SW480 (cell line): ENCODE measurements at places on chromosomes 16 and 17.

DNA sequence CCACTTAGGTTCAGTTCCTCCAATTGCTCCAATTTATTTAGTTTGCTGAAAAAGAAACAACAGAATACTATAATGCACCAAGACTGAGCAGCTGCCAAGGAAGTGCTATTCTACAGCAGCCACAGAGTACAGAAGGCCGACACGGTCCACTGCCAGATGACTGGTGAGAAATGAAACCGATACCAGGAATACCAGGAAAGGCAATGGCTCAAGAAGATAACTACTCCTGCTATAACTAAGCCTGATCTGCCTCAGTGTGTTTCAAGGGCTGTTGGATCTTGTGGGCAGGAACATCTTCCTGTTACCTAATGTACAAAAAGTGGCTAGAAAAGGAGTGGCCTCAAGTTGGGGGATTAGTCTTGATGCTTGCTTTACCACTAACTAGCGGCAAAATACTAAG, 32.8 kb downstream of the MARVELD3 start:
- DNase-seq = no peak

GRCh38 chr17:79116575-79117368, 42.1 kb downstream of the ENGASE start:
- no peak for DNase-seq

- DNase-seq = no peak
Measured at GRCh38 chr17:33239702-33240101, 53.4 kb downstream of the ASIC2 start.

DNA sequence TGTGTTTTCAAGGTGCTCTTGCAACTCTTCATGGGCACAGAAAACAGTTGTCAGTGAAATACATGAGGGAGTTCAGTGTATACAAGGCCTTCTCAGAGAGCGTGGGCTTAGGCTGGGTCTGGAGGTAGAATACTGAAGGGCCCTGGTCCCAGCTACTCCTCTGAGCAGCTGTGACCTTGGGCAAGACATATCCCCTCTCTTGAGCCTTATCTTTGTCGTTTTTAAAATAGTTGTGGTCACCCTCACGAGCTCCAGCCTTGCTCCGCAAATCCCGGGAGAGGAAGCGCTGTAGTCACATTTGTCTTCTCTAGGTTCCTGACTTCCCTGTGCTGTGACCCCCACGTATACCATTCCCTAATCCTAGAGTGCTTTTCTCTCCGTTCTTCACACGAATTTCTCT, 3.6 kb downstream of the ZNRF1 start:
- DNase-seq = no peak

DNA sequence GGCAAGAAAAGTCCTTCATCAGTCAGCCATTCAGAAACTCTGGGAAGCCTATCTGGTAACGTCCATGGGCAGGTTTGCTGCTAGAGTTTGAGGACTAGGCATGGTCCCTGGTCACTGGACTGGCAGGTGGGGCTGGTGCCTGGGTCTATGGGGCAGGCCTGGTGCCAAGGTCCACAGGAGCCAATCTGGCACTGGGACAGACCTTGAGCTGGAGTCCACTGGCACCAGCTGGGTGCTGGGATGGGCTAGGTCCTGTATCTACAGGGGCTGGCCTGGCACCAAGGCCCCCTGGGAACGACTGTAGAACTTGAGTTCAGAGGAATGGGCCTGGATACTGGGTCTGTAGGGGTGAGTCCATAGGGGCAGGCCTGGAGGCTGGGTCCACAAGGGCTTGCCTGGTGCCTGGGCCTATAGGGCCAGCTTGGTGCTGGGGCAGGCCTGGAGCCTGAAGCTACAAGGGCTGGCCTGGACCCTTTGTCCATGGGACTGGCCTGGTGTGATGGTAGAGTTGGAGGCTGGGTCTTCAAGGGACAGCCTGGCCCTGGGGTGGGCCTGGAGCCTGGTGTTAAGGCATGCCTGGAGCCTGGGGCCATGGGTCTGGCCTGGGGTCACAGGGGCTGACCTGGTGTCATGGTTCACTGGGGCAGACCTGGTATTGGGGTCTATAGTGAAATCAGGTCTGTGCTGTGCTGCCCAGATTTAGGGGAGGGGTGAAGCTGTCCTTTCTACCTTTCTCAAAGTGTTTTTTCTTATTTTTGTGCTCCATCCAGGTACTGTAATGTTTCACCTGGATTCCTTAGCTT, 30.5 kb upstream of the NKD1 start:
- DNase-seq = no peak

DNA sequence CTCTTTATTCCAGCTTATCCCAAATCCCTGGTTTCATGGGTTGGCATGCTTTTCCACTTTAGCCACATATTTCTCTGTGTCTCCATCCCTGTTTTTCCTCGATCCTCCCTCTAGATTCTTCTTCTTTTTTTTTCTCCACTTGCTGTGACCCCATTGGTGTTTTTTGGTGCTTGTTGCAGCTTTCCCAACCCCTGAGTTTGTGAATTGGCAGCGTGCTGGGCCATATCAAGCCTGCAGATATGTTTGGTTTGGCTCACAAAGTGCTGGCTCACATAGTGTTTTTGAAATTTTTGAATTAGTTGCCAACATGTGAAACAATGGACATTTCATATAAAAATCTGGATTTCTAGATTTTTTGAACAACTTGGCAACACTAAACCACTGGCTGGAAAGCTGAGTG, 8.8 kb downstream of the GPR139 start:
- DNase-seq = no peak

DNA sequence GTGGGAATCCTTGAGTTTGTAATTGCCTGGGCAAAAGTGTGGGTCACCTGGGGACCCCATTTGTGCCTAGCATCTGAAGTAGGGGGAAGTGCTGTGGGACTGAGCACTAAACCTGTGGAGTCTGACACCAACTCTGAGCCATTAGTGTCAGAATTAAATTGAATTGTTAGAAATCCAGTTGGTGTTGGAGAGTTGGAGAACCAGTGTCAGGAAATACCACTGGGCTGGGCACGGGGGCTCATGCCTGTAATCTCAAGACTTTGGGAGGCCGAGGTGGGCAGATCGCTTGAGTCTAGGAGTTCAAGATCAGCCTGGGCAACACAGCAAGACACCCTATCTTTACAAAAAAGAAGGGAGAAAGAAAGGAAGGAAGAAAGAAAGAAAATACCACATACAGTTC, 67.5 kb upstream of the BRD7 start:
- no peak for DNase-seq

- DNase-seq = no peak
Measured at GRCh38 chr17:76706817-76707216, 3.9 kb downstream of the MXRA7 start.

DNA sequence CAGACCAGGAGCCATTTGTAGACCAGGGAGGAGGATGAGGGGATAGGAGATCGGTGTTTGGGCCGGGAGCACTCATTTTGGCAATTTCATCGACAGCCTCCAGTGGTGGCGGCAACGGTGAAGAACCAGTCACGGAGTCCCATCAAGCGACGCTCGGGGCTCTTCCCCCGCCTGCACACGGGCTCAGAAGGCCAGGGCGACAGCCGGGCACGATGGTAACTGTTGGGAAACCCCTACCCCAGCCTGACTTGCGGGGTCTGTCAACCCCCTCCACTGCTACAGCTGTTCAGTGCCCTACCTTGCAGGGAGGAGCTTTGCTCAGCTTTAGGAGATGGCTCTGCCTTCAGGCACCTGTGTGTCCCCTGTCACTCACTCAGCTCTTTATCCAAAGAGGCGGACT, 43.0 kb downstream of the OR1D5 start:
- DNase-seq = no peak

- DNase-seq = no peak
Measured at GRCh38 chr17:81483085-81483861, 29.3 kb downstream of the ACTG1 start.

DNA sequence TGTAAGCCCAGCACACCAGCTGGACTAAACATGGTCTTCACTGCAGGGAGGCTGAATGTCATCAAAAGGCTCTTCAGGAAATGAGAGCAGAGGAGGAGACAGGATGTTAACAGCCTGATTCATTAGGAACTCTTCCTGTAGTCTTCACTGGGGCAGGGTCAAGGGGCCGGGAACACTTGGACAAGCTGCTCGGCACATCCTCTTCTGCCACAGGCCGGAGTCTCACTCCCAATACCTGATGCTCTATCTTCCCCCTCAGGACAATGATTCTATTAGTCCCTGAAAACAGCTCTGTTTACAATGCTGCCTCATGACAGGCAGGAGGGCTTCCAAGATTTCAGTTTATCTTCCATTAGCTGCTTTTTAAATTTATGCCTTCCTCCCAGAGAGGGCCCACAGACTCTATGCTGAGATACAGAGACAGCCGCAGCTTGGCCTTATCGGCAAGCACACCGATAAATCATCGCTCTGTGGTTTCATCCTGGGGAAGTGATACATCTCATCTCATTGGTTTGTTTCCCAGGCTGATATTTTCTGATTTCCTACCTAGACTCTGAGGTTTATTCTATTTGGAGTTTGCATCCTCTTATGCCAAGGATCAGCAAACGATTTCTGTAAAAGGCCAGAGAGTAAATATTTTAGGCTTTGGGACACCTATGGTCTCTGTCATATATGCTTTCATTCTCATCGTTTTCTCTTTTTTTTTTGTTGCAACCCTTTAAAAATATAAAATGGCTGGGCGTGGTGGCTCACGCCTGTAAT, 214.0 kb upstream of the ASIC2 start:
- no peak for DNase-seq

DNA sequence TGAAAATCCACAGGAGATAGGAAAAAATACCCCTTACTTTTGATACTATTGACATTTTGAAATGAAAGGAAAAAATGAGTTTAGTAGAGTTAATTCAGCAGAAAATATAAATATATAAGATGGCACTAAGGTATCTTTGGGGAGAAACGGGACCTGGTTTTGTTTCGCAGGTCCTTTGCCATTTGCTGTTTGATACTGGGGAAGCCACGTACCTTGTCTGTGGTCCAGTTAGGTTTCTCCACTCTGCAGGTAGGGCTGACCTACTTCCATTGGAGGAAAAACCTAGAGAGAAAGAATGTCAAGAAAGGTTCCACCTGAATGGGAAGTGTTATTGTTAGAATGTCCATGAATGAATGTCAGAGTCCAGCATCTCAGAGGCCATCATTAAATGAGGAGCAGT, 48.1 kb downstream of the HLF start:
- no peak for DNase-seq

GRCh38 chr17:74971842-74972106, 785 bp downstream of the HID1 start:
- DNase-seq = no peak

- peak; percentile 34 for DNase-seq
Measured at GRCh38 chr16:49556606-49557446, 183.2 kb downstream of the C16orf78 start.

- DNase-seq = no peak
Measured at GRCh38 chr16:1439058-1439698, 5.2 kb downstream of the CCDC154 start.

DNA sequence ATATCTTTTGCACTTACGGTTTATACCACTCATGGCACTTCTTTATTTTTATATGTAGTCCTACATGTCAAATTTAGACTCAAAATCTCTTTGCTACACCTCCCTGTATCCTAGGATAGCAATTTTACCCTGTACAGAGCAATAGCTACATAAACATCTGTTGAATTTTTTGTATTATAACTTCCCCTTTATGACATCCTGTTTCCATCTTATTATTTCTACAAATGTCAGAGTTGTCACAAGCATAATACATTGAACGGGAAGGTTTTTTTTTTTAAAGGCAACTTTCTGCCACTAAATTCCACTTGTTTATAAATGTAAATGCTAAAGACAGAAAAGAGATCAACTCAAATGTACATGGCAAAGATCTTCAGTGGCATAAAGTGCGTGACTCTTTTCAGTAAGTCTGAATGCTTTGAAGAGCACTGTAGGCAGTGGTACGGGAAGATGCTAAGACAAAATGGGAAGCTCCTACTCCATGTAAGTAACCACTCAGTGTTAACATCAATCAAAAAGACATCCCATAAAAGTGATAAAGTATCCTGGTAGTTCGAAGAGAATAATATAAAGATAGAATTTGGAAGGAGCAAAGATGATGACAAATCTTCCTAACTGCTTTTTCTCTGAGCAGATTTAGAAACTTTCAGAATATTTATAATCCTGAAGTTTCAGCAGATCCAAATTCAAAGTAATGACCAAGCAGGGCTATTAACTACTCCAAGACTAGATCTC, 26.8 kb downstream of the GNA13 start:
- no peak for DNase-seq

GRCh38 chr17:61904094-61904710, 23.6 kb downstream of the INTS2 start:
- no peak for DNase-seq

DNA sequence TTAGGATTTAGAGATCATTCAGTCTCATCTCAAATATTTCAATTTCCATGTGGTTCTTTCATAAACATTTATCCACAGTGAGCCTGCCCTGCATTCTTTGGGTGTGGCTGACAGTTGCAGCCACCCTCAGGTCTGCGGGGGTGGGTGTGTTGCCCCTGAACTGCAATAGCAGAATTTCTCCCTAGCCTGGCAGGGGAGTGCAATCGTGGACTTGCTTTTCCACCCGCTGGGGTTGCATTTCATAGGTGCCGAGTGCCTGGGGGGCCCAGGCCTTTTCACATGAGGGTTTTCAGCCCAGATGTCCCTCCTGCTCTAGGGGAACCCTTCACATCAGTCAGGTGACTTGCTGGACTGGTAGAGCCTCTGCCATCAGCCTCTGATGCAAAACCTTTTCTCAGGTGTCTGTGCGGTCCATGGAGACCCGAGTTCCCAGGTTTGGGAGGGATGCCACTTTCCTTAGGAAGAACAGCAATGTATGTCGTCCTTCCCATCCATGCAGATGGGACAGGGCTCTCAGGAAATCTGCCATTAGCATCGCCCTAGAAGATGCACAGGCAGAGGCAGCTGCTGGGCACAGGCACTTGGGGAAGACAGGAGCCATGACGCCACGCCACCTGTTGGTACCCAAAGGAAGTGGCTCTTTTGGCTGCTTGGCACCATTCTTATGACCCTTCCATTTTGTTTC, 2.4 kb upstream of the USP36 start:
- DNase-seq = peak; percentile 75

GRCh38 chr17:6675201-6675825, 23.8 kb downstream of the C17orf100 start:
- no peak for DNase-seq

GRCh38 chr17:12478311-12478710, 187.4 kb upstream of the MYOCD start:
- DNase-seq = no peak

DNA sequence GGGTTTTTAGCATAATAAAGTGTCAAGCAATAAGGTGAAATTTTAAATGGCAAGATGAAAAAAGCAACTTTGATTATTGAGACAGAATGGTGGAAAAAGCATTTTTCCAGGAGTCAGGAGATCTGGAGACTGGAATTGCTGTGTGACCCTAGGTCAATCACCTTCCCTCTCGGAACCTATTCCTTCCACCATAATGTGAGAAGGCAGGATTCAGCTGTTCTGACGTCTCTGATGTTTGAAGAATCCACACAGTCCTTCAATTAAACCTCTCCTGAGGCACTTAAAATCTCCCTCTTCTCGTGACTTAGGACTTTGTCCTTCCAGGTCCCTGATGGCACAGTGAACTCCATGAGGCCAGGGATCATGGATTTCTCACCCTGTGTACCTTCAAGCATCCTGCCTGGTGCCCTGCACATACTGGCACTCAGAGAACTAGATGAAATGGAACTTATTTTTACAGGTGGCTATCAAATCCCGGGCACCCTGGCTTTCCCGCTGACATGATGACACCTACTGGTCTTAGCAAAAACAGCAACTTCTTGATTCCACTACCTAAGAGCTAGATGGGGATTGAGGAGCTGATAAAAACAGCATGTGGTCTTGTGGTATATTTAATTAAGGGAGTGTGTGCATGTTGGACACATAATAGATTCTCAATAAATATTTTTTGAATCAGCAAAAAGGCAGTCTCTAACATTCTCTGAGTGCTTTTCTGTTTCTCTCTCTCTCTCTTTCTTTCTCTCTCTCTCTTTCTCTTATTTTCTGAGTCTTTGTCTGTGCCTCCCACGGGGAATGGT, 2.3 kb upstream of the CCDC182 start:
- peak; percentile 78 for DNase-seq

- no peak for DNase-seq
Measured at GRCh38 chr17:36136036-36136435, 32.4 kb downstream of the CCL4 start.
